Thoracic aorta (tissue), 2 donors: ENCODE measurements at places on chromosomes 1 and 21. TPM values are rescaled to one million over a fixed set of nuclear protein-coding genes. Genes with fewer than 3 reads are reported as not detected.

GRCh38 chr1:197083474-197083873 is 16.4 kb upstream of the F13B start:
- no peak overlapping the region for H3K4me3 ChIP-seq
- no peak overlapping the region for H3K27ac ChIP-seq
- H3K36me3 ChIP-seq, result no peaks in the 10 kb centered on the region
- no peaks in the 10 kb centered on the region for H3K27me3 ChIP-seq
- H3K4me1 ChIP-seq, result no peaks in the 10 kb centered on the region

GRCh38 chr1:92262516-92262915 is 36.3 kb downstream of the GLMN start:
- H3K27me3 ChIP-seq, result no peaks in the 10 kb centered on the region
- H3K4me3 ChIP-seq, result no peak overlapping the region
- H3K36me3 ChIP-seq, result peaks cover 4% of the 10 kb centered on the region
- no peak for DNase-seq
- H3K27ac ChIP-seq, result no peak overlapping the region

- no peaks in the 10 kb centered on the region for H3K4me1 ChIP-seq
- no peaks in the 10 kb centered on the region for H3K36me3 ChIP-seq
- H3K27ac ChIP-seq, result no peak overlapping the region
- H3K27me3 ChIP-seq, result no peaks in the 10 kb centered on the region
- no peak overlapping the region for H3K4me3 ChIP-seq
Observed at GRCh38 chr1:204232526-204232925, 18.7 kb upstream of the GOLT1A start.

DNA sequence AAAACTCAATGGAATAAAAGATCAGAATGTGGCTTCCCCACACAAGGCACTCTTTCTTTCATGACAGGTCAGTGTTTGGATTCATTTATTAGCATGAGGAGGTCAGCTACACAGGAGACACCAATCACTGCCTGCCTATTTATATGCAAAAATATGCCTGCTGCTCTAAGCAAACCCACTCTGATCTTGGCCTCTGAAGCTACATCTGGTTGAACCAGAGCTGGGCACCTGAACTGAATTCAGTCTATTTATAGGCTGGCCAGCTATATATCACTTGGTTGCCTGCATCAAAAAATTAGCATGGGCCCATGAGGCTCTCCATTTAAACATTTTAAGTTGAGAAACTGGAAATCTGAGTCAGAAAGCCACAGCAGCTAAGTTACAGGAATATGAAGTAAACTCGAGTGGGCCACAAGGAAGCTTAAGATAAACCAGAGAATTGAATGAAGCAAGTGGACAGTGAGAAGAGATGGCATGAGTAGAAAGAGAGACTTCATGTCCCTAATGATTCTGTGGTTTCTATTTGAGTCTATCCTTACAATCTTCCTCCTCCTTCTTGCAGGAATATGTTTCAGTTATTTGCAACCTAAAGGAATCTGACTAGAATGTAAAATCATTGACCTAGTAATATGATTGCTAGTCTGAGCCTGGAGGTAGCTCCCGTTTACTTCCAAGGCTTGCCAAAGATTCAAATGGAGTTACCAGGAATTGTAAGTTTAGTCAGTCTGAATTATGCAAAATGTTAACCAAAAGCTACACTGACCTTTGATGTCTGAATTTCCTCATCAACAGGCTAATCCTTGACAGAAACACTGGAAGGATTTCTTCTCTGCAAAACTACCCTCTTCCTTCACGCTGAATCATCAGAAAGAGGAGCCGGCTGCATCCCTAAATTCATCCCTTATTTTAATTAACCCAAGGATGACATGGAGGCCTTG is 17.7 kb downstream of the DDAH1 start:
- no peaks in the 10 kb centered on the region for H3K27me3 ChIP-seq
- H3K36me3 ChIP-seq, result no peaks in the 10 kb centered on the region

DNA sequence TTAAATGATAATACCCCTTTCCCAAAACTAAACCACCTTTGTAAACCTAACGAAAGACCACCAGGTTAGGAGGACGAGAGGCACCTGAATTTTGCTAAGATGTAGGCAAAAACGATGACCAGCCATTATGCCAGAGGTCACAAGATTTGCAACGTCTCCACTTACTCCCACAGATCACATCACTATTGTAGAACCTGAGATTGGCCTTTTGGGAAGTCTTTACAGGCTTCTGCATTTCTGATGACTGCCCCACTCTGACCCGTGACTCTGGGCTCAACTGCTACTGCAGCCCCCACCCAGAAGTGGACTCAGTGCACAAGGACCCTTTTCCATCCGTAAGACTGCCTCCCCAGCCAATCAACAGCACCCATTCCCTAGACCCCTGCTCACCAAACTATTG is 36.4 kb upstream of the COL6A2 start:
- H3K4me1 ChIP-seq, result peaks cover 73% of the 10 kb centered on the region
- no peaks in the 10 kb centered on the region for H3K36me3 ChIP-seq

GRCh38 chr1:15336866-15337265 is 72.8 kb upstream of the EFHD2 start:
- no peak overlapping the region for H3K4me3 ChIP-seq
- no peaks in the 10 kb centered on the region for H3K36me3 ChIP-seq
- no peaks in the 10 kb centered on the region for H3K27me3 ChIP-seq

DNA sequence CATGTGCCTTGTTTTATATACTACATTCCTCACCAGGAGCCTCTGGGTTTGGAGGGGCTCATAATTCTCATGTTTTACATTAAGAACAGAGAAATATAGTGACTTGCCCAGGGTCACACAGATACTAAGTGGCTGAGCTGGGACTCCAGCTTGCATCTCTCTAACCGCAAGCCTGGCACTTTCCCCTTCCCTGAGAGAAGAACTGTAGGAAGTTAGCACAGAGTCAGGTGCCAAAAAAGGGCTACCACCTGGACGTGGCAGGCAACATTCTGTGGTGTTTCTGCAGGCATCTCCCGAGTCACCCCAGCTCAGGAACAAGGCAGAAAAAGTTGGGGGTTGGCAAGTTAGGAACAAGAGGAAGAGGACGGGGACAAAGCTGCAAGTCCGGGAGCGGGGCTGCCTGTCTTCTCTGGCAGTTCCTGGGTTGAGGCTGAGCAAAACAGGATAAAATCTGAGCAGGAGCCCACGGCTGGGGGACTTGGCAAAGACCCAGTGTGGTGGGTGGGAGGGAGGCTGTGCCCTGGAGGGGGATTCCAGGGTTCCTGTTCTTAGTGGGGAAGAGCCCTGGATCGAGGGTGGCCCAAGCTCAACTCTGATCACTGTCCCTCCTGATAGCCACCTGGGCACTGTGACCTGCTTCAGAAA is 9.8 kb downstream of the PLA2G5 start:
- no peak overlapping the region for H3K27ac ChIP-seq
- no peak for DNase-seq
- no peaks in the 10 kb centered on the region for H3K4me1 ChIP-seq
- no peaks in the 10 kb centered on the region for H3K36me3 ChIP-seq

- peaks cover 40% of the 10 kb centered on the region for H3K4me1 ChIP-seq
- peak overlapping the region; percentile 88 for H3K27ac ChIP-seq
- no peaks in the 10 kb centered on the region for H3K27me3 ChIP-seq
- peak overlapping the region; percentile 20 for H3K4me3 ChIP-seq
Observed at GRCh38 chr1:25568090-25568833, 24.9 kb downstream of the LDLRAP1 start.

DNA sequence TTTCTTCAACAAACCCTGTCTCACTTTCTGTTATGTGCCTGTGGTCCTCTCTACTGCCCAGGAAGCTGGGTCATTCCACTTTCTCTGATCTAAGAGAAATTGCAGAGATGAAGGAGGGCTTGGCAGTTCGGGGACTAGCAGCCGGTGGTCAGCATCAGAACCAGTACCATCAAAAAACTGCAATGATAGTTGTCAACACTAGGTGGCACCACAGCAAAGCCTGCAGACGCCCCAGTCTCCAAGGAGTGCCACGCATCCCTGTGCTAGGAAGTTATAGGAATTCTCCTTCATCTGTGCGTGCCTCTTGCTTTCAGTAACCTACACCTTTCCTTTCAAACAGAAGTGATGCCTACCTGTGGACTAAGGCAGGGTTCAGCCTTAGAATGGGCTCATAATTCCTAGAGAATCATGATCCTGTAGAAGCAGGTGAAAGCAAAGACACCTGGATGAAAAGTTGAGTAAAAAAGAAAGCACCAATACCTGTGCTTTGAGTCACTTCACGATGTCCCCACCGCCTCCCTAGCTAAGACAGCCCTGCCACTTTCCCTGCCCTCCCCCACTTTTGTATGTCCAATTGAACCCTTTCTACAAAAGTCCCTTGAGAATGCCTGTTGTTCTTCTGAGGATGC is 129.2 kb downstream of the ADAMTS1 start:
- no peaks in the 10 kb centered on the region for H3K4me1 ChIP-seq
- no peak for DNase-seq
- no peaks in the 10 kb centered on the region for H3K27me3 ChIP-seq
- H3K36me3 ChIP-seq, result no peaks in the 10 kb centered on the region

GRCh38 chr1:203556047-203556851 is 62.3 kb downstream of the OPTC start:
- H3K36me3 ChIP-seq, result no peaks in the 10 kb centered on the region
- H3K4me3 ChIP-seq, result peak overlapping the region; percentile 21
- DNase-seq, result peak; percentile 29

DNA sequence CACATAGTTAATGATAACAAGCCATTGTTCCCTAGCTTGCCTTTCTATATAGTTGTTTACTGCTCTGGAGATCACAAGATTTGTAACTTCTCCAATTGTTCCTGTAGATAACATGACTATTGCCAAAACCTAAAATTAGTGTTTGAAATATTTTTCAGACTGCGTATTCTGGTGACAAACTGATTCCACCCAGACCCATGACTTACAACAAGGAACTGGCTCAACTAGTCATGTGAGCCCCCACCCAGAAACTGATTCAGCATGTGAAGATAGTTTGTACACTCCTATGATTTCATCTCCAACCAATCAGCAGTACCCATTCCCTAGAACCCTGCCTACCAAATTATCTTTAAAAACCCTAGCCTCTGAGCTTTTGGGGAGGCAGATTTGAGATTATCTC is 131.4 kb upstream of the BCL9 start:
- no peaks in the 10 kb centered on the region for H3K36me3 ChIP-seq
- no peak overlapping the region for H3K4me3 ChIP-seq
- H3K27ac ChIP-seq, result no peak overlapping the region
- no peak for DNase-seq
- H3K27me3 ChIP-seq, result no peaks in the 10 kb centered on the region

DNA sequence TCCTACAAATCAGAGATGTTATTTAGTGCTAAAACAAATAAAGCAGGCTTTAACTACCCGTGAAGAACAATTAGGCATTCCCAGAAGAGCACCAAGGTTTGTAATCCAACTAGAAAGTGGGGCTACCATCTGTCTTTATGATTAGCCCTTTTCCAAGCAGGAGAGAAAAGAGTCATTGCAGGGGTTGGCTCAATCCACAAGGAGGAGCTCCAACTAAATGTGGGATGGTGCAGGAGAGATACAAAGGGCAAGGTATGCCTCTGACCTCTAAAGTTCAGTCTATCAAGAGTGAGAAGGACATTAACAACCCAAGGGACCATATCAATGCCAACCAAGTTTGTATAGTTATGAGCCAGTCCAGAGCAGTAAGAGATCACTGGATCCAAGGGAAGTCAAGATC is 382.7 kb upstream of the DUSP10 start:
- no peaks in the 10 kb centered on the region for H3K27me3 ChIP-seq
- H3K36me3 ChIP-seq, result no peaks in the 10 kb centered on the region
- H3K27ac ChIP-seq, result no peak overlapping the region

DNA sequence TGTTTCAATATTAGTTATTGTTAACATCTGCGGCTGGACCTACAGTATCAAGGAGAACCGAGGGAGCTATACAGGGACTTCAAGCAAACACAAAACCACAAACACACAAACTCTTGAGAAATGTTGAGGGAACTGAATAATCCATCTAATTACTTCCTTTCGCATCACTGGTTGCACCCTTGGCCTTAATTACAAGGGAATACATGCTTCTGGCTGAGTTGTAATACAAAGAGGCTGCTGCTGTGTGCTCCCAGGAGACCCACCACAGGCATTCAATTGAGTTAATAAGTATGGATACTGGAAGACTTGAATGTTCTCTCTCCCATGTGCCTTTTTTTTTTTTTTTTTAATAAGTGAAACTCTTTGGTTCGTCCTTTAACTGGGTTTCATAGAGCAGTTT is 16.8 kb upstream of the SMYD2 start:
- peaks cover 6% of the 10 kb centered on the region for H3K27me3 ChIP-seq
- no peaks in the 10 kb centered on the region for H3K4me1 ChIP-seq

DNA sequence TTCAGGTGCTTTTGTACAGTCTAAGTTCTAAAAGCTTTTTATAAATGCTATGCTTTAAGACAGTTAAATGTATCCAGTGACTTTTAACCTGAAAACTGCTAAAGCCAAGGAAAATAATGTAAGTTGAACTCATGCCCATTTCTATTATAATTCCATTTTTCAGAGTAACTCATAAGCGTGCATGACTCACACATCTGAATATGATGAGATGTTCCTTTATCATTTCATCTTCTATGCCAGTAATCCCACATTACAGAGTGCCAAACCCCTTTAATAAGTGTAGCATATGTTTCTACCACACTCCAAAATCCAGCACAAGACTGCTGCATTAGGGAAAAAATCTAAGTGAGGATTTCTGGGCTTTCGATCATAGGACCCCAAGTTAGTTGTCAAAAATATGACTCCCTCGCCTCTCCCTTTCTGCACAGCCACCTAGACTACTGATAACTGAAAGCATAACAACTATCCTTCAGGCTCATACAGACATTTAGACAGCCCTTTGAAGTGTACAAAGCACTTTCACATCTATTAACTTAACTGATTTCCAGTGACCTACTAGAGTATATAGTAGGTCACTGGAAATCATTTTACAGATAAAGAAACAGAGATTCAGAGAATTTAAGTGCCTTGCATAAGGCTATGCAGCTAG is 45.3 kb downstream of the JAK1 start:
- H3K4me3 ChIP-seq, result no peak overlapping the region
- no peaks in the 10 kb centered on the region for H3K27me3 ChIP-seq
- peaks cover 36% of the 10 kb centered on the region for H3K4me1 ChIP-seq
- DNase-seq, result no peak
- H3K27ac ChIP-seq, result no peak overlapping the region
- no peaks in the 10 kb centered on the region for H3K36me3 ChIP-seq

DNA sequence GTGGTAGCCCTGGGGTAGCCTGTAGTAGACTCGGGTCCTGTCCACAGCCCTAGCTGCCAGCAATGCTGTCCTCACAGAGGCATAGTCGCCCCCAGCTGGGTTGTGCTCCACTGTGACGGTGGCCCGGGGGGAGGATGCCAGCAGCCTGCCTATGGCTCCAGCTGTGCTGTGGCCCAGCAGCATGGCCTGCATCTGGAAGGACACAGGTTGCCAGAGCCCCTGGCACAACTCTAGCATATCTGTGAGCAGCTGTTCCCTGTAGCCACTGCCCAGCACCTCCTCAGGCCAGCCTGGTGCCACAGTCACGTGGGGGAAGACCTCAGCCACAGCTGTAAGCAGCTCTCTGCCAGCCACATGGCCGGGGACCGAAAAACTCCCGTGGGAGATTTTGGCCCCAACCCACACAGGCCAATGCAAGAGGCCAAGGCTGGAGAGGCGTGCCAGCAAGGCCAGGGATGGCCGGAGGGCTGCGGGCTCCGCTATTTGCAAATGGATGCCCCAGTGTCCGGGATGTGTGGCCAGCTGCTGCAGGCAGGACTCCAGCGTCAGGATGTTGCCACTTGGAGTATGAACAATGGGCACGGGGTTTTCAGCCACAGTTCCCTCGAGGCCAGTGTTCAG is 13.9 kb downstream of the FAM151A start:
- no peak for DNase-seq
- peaks cover 11% of the 10 kb centered on the region for H3K36me3 ChIP-seq
- H3K4me3 ChIP-seq, result no peak overlapping the region
- H3K27ac ChIP-seq, result peak overlapping the region; percentile 30
- peaks cover 26% of the 10 kb centered on the region for H3K4me1 ChIP-seq
- H3K27me3 ChIP-seq, result no peaks in the 10 kb centered on the region

Gene TTLL7
- total RNA-seq, result 71.4 TPM

Gene IRF6
- 4.1 TPM for total RNA-seq

Gene NUP210L
- 0.41 TPM for total RNA-seq

Gene HCRTR1
- not detected for total RNA-seq

Gene SELP
- 43.2 TPM for total RNA-seq

Gene SPATA46
- not detected for total RNA-seq

Gene ZCCHC17
- 21.7 TPM for total RNA-seq

Gene CD34
- total RNA-seq, result 77.3 TPM
